CD4-positive, alpha-beta T cell treated with Interleukin-12 subunit alpha and Interleukin-12 subunit beta, for 1 hour (primary cell): ENCODE measurements at places on chromosomes 2 and 18.

DNA sequence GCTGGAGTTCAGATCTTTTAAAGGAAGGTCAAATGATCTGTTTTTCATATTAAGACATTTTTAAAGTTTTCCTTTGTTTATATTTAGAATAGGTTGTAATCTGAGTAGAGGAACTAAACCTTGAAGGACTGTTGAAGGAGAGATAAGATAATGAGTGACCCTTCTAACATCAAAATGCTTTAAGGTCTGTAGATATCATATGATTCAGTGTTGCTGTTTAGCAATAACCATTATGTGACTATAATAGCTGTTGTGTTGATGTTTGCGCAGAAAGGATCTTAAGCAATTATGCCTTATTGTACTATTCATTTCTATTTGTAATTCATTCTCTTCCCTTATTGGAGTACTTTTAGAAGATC, 60.0 kb downstream of the SLC16A14 start:
- DNase-seq: no peak

GRCh38 chr2:182763311-182763912, 47.4 kb downstream of the DNAJC10 start:
- DNase-seq: no peak

DNA sequence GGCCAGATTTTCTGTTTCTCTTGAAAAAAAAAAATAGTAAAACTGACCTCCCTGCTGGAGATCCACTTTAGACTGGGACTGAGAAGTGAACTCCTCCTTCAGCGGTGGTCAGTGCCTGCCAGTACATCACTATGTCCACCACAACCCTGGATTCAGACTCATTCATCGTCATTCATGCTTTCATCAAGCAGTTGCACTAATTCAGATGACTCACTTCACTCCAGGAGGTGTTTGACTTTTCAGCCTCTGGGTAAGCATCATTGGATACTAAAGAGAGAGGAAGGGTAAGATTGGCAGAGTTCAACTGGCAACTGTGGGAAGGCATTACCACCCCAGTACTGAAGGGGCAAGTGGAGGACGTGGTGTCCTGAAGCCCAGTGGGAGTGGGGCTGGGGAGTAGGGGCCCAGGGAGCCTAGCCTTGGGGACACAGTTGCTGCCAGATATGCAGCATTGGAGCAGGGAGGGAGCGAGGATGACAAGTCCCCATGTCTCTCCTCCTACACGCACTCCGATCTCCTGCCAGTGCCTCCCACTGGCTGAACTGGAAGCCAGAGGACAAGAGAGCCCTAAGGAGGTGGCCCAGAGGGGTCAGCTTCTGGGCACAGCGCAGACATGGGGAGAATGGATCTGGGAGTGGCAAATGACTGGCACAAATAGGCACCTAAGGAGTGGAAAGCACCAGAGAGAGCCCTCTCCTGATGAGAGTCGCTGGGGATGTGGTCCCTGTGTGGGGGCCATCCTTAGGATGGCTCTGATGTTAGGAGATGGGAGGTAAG, 111.1 kb downstream of the TGFA start:
- no peak for DNase-seq

DNA sequence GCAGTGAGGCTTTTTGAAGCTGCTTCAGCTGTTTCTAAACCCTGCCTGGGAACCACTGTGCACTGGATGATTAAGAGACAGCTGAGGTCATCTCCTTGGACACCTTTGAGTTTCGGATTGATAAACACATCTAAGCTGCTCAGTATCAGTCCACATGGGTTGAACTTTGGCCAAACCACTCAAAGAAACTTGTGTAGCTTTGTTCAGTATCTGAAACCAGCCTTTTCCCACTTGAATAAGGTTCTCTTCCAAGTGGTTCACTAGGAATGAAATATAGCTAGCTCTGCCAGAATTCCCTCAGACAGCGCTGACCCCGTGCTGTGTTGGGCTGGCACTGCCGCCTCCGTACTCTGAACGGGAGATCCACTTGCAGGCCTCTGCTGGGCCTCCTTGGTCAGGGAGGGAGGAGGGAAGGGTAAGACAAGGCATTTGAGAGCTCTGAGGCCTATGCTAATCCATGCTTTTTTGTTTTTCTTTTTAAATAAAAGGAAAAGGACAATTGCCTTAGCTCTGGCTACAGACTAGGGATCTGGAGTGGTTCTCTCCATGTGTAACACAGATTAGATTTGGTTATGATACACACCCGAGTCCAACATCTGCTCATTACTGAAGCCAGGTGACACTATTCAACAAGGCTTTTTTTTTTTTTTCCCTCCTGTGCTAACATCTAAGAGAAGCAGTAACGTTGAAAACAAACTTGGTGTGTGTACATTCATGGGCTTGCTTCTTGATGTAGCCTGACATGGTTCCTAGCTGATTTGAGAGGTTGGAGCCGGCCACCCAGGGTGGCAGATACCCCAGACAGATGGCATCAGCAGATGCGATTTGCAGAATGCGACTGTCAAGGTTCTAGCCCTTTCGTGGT, 67.7 kb downstream of the NCK2 start:
- no peak for DNase-seq

DNA sequence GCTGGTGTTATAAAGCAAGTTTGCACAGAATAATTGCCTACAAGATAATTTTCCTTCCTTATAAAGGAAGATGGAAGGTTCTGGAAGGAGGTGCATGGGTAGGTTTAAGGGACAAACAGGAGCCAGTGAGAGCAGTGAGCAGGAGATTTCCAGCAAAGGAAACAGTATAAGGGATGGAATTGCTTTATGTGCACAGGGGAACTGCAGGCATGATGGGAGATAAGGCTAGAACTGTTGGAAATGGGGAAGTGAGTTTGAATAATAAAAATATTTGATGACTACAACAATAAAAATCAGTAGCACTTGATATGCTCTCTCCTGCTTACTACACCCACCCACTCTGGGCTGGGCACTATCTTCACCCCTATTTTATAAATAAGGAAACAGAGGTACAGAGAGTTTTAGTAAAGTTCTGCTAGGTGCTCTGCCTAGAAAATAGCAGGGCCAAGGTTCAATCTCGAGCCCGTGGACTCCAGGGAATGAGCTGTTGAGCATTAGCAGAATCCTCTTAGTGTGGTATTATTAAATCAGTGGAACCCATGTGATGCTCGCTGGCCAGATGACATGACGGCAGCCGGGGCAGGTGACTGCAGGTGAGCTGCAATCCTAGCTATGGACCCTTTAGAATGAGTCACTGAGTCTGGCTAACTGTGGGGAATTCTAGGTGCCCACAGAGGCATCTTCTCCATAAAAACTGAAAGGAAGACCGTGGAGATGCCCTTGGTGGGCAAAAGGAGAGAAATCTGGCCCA, 302.5 kb downstream of the PIEZO2 start:
- no peak for DNase-seq

- DNase-seq: no peak
These were observed 3.7 kb downstream of the PRKAG3 start for GRCh38 chr2:218827701-218828476.

DNA sequence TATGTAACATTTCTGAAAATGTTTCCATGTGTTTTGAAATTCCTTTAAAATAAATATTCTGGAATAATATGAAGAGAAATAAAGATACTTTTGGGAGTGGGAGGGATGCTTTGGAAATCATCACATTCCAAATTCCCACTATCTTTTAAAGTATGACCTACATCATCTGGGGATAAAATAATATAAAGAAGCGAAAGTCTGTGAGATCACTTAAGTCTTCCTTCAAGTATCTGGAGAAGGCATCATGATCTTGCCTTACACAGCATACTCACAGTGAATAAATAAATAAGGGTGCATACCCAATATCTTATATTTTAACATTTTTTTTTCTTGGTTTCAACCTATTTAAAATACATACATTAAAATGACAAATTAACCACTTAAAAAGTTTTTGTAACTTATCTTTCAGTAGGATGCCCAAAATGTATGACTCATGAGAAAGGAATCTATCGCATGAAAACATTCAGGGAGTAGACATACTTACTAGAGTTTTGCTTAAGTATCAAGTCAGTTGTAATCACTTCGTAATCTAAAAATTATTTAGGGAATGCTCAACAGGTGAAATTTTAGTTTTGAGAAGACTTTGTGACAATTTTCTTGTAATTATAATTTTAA, 248.3 kb upstream of the COL3A1 start:
- DNase-seq: no peak

GRCh38 chr2:210458395-210458794, 18.2 kb downstream of the LANCL1 start:
- DNase-seq: no peak

- no peak for DNase-seq
These were observed 28.2 kb upstream of the CYRIA start for GRCh38 chr2:16693854-16694253.

GRCh38 chr18:57925706-57926105, 118.3 kb upstream of the NEDD4L start:
- no peak for DNase-seq

DNA sequence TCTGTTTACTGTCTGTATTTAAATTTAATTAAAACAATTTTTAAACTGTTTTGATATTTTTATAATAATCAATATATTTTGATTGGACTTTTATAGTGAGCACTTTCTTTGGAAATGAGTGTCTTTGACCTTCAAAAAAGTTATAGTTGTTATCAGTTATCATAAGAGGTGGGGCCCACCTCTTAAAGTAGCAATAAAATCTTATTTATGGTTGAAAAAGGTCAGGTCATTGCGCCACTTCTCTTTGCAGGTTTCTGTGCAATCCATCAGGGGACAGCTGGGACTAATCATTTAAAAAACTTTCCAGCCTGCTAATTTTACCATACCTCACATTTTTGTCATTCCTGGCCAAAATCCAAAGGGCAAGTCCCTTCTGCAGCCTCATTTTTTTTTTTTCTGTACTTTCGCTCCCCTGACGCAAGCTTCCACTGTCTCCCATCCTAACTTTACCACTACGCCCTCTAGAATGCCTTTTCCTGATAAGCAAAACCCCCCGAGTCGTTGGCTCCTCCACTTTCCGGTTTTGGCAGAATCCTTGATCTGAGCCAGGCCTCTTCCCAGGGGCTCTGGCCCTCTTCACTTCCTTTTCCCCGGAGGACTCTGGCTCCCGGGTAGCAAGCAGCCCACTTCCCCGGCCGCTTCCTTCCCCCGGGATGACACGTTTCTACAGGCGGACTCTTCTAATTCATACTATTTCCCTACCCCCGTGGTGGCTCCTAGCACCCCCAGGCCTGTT, 1.1 kb upstream of the SEH1L start:
- no peak for DNase-seq
